Amniotic epithelial cell (primary cell): ENCODE measurements at places on chromosomes 13 and 19.

- DNase-seq: no peak
These were observed 11.7 kb upstream of the ACTN4 start for GRCh38 chr19:38635483-38636399.

DNA sequence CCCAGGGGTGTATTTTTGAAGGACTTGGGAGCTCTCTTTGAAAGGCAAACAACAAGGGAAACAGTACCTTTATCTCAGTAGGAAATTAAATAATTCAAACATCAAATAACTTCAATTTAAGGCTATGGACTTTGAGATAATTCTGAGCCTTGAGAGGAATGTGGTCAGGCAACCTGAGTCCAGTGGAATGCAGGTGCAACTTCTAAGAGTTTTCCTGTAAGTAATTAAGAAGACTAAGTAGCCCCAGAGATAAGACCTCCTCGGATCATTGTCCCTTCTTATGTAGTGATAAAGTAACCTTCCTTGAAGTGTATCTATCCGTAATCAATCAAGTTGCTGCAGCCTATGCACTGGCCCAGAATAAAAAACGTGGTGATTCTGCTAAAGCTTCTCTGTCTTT, 29.2 kb downstream of the ZNF701 start:
- no peak for DNase-seq

- no peak for DNase-seq
These were observed 2.1 kb upstream of the RCBTB2 start for GRCh38 chr13:48534911-48535501.

GRCh38 chr13:98586400-98587345, 9.8 kb upstream of the STK24 start:
- DNase-seq: peak; percentile 45

- peak; percentile 34 for DNase-seq
These were observed 24.2 kb downstream of the C19orf12 start for GRCh38 chr19:29690842-29691241.

GRCh38 chr13:35917252-35917941, 213.8 kb downstream of the DCLK1 start:
- DNase-seq: no peak

DNA sequence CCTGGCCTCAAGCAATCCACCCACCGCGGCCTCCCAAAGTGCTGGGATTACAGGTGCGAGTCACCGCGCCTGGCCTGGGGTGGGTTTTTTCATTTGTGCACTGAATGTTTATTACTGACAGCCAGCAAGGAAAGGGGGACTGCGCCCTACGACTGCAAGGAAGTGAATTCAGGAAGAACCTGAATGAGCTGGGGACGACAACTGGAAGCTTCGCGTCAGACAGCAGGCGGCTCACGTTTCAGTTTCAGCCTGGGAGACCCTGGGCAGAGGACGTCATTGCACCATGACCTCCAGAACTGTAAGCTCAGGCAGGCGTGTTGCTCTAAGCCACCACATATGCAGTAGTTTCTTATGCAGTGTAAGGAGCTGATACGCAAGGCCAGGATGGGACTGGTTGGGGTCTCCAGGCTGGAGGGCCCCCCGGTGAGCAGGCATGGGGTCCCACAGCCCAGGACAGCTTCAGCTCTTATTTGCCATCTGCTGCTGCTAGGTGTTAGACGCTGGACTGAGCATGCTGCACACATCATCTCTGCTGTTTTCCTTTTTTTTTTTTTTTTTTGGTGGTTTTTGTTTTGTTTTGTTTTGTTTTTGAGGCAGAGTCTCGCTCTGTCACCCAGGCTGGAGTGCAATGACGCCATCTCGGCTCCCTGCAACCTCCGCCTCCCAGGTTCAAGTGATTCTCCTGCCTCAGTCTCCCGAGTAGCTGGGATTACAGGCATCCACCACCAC, 66.6 kb downstream of the GADD45B start:
- peak; percentile 40 for DNase-seq

DNA sequence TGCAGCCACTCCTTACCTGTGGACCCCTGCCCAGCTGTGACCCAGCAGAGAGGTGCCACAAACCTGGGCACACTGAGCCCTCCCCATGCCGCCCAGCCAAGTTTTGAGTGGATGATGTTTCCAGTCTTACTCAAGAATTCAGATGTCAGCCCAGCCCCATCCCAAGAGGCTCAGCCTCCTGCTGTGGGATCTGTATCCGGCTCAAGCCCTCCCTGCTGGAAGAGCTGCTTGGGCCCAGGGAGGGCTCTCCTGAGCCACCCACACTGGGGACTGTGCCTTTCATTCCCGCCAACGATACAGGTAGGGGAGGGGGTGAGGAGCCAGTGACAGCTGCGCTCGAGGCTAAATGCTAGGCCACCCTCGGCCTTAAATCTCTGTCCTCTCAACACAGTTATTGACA, 5.9 kb upstream of the SLC7A9 start:
- DNase-seq: no peak

- DNase-seq: no peak
These were observed 50.1 kb upstream of the KLF12 start for GRCh38 chr13:74184283-74184682.

DNA sequence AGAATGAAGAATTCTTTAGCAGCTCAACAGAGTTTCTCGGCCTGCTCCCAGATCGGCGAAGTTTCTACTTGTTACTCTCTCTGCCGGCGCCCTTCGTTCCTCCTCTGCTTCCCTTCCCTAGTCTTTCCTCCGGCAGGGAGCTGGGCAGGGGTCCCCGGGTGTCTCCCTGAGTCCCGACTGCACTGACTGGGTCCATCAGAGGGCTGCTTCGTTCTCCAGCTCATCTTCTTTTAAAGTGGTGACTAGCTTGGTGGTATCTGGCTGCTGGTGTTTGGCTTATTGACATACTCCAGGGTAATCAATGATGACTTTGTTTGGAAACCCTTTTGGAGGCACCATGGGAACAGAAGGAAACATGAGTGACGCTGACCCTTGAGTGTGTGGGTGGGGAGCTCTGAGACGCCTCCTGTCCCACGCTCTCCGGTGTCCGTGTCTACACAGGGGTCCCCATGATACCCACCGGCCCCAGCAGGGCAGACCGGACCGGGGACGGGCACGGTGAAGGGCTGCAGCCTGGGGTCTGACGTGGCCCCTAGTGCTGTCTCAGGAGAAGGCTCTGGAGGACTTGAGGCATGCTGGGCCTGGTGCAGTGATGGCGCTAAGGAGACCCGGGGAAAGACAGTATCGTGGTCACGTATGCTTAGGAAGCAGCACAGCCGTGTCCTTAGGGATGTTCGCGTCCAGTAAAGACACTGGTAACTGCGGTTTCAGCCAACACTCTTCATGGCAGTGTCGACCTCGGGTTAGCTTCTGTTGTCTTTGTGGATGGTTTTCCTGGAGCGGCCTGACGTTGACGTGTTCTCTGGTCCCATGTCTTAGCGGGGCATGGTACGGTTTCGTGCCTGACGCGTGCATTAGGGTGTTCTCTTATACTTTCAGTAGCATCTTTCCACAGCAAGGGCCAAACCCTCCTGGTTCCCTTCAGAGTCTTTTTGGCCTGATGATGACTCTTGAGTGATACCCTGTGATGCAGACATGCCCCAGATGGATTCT, 23.8 kb downstream of the NAXD start:
- DNase-seq: no peak

GRCh38 chr19:22427960-22428913, 6.1 kb upstream of the ZNF98 start:
- no peak for DNase-seq

GRCh38 chr13:44661936-44662335, 85.8 kb upstream of the TSC22D1 start:
- no peak for DNase-seq

DNA sequence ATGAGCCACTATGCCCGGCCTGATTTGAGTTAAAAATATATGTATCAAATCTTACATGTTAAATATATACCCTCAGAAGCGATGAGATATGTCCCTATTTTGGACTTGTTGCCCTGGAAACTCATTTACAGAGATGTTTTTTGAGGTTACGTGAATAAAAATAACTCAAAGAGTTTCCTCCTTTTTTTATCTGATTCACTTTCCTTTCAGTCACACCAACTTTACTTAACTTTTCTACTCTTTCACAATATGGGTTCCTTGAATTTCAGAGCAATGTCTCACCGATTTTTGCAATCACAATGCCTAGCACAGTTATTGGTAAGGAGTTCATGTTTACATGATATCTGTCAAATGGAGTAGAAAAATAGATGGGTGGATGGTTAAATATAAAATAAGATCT, 2.3 kb downstream of the OR7C2 start:
- peak; percentile 3 for DNase-seq

DNA sequence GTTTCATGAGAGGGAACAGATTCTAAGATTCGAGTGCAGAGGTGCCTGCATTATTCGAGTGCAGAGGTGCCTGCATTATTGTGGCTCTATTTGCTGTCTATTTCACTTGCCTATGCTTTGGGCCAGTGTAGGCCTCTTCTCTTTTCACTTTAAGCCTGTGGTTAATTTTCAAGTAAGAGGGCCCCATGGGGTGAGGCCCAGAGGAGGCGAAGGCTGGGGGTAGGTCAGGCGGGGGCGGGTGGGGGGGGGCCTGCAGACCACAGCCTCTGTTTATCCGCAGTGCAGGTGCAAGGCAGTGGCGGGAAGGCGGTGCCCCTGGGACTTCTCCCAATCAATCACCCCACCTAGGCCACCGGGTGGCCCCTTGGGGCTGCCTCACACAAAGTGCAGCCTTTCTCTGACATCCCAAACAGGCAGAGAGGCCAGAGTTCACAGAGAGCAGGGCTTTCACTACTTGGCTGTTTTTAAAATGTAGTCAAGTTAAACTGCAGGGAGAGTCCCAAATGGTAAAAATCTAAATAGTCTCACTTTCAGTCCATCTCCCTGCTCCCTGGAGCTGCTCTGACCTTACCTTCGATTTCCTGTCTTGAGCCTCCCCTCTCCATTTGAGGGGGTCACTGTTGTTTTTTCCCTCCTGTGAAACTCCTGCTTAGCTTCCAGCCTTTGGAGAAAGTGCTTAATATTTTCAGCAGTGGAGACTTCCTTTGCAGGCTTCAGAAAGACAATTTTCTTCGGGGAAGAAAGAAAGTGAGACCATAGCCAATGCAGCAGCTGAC, 249.0 kb downstream of the DLEU7 start:
- DNase-seq: no peak

GRCh38 chr13:74561155-74561554, 427.0 kb upstream of the KLF12 start:
- no peak for DNase-seq

- DNase-seq: peak; percentile 88
These were observed at the start of gene NFIC for GRCh38 chr19:3365836-3366752. Gene NFIC, plus strand, starts transcription at chr19:3366583. Its CDS starts 54 bp downstream, at chr19:3366637.

- DNase-seq: peak; percentile 52
These were observed 7.8 kb upstream of the SYCN start for GRCh38 chr19:39211731-39212374.

- peak; percentile 99 for DNase-seq
These were observed 259.5 kb downstream of the COL4A1 start for GRCh38 chr13:110047496-110047895.
